ENCODE measurements at places on chromosomes 2 and 18.

DNA sequence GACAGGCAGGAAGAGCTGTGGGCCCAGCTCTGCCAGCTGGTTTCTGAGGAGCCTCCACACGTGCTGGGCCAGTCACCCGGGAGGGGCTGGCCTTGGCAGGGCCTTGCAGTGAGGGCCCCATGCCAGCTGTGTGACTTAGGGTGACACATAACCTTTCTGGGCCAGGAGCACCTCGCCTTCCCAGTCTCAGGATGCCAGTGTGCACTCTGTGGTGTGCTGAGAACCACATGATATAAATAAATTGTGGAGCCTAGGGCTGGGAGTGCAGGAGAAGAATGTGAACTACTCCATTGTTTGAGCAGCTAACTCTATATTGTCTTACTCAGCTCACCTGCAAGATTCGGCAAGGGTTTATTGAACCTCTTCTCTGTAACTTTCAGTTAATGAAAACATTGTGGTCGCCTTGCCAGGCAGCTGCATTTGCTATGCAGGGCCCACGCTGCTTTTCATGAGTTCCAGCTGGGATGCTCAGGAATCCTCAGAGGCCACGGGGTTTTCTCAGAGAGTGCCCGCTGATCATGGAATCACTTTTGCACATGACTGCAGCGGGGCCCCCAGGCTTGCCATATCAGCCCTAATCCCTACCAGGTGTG lies 222.3 kb downstream of the SH3RF3 start:
- no peak for DNase-seq

GRCh38 chr2:149226790-149227189 lies 103.6 kb upstream of the LYPD6 start:
- no peak for DNase-seq

- no peak for DNase-seq
These were observed 70.0 kb downstream of the FIGN start for GRCh38 chr2:163665817-163666216.

DNA sequence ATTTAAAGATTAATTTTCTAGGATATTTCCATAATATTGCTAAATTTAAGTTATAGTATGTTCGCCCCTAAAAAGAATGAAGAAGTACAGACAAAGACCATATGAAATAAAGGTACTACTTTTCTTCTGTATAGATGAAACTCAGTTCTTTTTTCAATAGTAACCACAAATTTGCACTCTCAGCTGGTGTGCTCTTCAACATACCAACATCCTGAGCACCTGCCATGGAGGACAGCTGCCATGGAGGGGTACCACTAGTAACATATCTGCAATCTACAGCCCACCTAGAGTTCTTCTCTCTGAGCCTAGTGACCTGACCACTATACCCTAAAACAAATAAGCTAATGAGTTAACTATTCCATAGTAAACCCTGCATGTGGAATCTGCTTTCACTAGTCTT lies 36.8 kb upstream of the ERCC3 start:
- no peak for DNase-seq
